ENCODE measurements at places on chromosomes 5 and 9. TPM values are rescaled to one million over a fixed set of nuclear protein-coding genes. Genes with fewer than 3 reads are reported as not detected.

The SPATA31D3 gene
- total RNA-seq: not detected

The TAF11L10 gene
- not detected for total RNA-seq

The LAMC3 gene
- 0.08 TPM for total RNA-seq

The EIF4E1B gene
- total RNA-seq: not detected

The MCIDAS gene
- not detected for total RNA-seq

DNA sequence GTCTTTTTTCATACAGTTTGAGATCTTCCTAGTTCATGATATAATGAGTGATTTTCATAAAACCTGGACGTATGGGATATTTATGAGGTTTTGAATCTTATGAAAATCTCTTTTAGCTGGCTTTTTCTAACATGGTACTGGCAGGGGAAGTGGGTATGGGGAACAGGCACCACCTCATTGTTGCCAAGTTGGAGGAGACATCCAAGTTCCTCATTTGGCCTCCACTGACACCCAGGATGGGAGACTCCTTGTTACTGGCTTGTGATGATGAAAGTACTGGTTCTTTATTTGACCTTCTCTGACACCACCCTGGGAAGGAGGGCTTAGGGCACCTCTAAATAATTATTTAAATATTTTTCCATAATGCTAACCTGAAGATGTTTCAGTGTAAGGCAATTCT is 4.0 kb upstream of the TNPO1 start:
- DNase-seq: no peak

DNA sequence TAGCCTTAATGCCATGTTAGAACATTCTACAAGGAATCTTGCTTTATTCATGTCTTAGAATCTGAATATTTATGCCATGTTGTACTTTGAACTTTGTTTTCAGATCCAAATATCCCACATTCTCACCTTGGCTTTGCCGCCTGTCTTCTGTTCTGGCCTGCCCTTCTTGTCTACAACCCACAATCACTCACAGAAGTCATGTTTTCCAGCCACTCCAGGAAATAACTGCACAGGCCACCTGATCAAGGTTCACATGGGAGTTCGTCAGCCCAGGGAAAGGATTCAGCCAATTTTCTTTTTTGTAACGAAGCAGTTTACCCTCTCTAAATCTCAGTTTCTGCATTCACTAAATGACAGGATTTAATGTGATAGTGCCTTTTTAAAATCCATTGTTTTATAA is 70.5 kb downstream of the JAKMIP2 start:
- DNase-seq: no peak

- peak; percentile 92 for DNase-seq
Measured at GRCh38 chr9:130962418-130963316, 23.6 kb upstream of the FIBCD1 start.

- peak; percentile 7 for DNase-seq
Measured at GRCh38 chr5:143499480-143500114, 96.1 kb upstream of the NR3C1 start.

DNA sequence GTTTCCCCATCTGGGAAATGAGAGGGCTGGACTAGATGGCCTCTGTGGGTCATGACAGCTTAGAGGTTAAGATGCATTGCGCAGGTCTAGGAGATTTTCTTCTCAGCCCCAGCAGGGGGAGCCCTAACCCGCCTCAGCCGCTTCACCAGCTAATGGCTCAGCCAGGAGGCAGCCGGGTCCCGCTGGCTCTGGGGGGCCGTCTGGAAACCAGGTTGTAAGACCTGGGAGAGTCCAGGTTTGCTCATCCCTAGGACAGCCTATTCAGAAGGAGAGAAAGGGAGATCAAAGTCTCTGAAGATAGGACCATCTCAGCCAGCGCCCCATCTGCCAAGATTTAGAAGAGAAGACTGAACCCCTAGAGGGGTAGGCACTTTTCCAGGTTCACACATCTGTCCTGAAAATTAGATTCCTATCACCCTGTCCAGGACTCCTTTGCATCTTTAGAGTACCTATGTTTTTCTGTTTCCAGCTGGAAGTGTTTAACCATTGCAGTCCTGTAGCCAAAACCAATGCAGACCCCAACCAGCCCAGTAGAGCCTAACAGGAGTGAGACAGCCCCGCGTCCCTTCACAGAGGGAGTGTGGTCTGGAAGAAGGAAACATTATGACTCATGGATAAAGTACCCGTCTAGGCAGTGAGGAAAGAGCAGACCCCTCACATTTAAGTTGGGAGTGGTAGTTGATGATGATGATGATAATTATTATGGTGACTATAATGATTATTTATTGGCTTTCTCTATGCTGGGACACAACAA is 27.5 kb downstream of the SPARC start:
- DNase-seq: peak; percentile 85

DNA sequence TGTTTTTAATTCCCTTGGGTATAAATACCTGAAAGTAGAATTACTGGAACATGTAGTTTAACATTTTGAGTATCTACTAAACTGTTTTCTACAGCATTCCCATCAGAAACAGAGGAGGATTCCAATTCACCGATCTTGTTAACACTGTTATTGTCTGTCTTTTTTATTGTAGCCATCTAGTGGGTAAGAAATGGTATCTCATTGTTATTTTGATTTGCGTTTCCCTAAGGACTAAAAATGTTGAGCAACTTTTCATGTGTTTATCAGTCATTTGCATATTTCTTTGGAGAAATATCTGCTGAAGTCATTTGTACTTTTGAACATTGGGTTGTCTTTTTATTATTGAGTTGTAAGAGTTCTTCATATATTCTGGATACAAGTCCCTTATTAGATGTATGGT is 135.2 kb upstream of the NFIL3 start:
- DNase-seq: peak; percentile 46

DNA sequence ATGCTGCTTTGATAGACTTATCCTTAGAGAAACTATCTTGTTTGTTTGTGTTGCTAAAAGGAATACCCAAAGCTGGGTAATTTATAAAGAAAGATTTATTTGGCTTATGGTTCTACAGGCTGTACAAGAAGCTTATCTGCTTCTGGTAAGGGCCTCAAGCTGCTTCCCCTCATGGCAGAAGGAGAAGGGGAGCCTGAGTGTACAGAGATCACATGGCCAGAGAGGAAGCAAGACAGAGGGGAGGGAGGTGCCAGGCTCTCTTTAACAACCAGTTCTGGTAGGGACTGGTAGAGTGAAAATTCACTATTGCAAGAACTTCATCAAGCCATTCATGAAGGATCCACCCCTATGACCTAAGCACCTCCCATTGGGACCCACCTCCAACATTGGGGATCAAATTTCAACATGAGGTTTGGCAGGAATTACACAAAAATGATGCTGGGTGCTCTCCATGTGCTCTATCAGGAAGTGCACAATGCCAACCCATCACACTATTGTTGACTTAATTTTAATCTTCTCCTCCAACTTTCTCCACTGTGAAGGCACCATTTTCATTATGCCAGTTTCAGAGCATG is 115.1 kb upstream of the SHB start:
- peak; percentile 52 for DNase-seq

DNA sequence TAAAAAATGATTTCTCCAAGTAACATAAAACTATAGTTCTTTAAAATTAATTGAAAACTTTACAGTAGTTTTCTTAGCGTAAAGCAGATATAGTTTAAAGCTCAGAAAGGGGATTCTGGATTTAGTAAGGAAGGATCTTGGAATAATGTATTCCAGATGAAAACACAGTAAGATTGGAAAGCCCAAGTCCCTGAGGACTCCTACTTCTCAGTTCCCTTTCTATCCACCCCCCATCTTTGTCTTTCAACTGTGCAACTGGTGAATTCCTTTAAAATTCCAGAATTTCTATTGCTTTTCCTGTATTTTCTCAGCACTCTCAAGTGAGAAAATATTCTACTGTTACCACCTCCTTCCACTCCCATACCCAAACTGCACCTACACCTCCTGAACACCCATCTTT is 184.5 kb upstream of the FBN2 start:
- no peak for DNase-seq

GRCh38 chr5:14724633-14725032 is 60.1 kb downstream of the OTULIN start:
- DNase-seq: no peak

DNA sequence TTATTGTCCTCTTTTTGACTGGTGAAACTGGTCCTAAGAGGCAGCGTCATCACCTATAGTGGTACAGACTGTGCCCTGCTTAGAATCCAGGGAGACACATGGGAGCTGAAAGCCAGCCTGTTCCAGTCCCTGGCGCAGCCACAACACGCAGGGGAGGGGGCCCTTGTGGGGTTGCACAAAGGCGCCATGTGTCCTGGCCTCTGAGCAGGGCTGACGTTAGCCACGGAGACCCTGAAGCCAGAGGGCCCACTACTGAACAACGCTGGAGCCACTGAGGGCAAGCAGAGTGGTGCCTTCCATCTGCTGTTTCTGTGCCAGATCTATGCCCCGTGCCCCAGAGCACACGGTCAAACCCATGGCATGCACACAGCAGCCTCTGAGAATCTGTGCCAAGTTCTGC is 147.3 kb downstream of the ACTL7B start:
- no peak for DNase-seq
